CD4-positive, alpha-beta T cell treated with Interleukin-12 subunit alpha and Interleukin-12 subunit beta, for 1 hour (primary cell): ENCODE measurements at places on chromosomes 6 and 20.

GRCh38 chr6:130466748-130467061, 100.9 kb downstream of the TMEM200A start:
- DNase-seq: no peak

- DNase-seq: no peak
Measured at GRCh38 chr6:128723667-128724066, 159.3 kb upstream of the LAMA2 start.

DNA sequence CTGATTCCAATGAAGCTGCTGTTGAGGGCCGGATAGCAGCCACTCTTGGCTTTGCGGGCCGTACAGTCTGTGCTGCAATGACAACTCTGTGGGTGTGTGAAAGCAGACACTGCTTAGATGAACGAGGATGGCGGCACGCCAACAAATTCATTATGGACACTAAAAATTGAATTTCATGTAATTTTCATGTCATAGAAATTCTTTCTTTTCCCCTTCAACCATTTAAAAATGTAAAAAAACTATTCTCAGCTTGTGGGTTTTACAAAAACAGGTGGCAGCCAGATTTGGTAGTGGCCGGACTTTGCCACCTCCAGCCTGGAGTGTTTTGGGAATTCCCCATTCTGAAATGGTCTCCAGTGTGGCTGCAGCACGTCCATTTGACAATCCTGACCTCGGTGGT, 26.0 kb downstream of the MAS1 start:
- DNase-seq: no peak

- no peak for DNase-seq
Measured at GRCh38 chr20:3646067-3646440, 17.1 kb downstream of the GFRA4 start.

GRCh38 chr6:31466466-31466865, 31.5 kb upstream of the MICB start:
- peak; percentile 30 for DNase-seq

DNA sequence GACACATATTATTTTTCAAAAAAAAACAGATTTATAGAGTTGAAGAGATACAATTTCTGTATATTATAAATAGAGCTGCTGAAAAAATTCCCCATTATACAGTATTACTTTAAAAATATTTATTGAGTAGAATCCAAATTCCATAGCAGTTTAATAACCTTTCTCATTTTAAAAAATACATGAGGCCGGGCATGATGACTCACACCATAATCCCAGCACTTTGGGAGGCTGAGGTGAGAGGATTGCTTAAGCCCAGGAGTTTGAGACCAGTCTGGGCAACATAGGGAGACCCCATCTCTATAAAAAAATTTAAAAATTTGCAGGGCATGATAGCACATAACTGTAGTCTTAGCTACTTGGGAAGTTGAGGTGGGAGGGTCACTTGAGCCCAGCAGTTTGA, 13.0 kb downstream of the ATRN start:
- DNase-seq: no peak

- DNase-seq: peak; percentile 74
Measured at GRCh38 chr6:446418-447366, 55.1 kb downstream of the IRF4 start.

DNA sequence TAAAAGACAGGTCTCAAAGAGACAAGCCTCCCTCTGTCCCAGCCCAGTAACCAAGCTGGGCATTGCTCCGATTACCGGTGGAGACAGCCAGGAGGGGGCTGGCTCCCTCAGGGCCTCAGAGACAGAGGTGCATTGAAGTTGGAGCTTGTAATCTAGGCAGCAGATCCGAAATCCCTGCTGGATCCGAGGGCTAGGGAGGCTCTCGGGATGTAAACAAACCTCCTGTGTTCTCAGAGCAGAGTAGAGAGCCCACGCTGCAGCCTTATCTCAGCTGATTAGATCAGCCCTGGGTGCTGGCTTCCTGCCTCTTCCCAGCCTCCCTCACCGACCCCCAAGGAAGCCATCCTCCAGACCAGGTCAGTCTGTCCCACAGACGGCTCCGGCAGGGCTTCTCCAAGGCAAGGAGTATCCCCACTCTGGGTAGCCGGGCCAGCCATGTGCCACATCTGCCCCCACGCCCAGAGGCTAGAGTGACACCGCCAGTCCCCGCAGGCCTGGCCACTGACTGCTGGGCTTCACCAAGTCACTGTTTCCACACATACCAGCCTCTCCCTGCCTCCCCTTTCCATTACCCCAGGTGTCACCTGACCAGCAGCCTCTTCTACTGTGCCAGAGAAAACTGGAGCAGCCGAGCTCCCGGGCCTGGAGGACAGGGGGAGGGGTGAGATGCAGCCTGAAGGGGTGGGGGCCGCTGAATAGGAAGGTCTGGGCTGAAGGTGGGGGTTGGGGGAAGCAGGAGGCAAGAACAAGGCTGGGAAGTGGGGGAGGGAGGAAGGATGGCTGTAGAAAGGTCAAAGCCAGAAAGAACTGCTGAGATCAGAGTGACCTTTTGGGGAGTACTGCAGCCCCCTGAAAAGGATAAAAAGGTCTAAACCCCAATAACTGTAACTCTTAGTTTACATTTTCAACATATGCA, 6.0 kb downstream of the SDC4 start:
- no peak for DNase-seq

- no peak for DNase-seq
Measured at GRCh38 chr6:25312034-25312620, 33.0 kb downstream of the CARMIL1 start.

DNA sequence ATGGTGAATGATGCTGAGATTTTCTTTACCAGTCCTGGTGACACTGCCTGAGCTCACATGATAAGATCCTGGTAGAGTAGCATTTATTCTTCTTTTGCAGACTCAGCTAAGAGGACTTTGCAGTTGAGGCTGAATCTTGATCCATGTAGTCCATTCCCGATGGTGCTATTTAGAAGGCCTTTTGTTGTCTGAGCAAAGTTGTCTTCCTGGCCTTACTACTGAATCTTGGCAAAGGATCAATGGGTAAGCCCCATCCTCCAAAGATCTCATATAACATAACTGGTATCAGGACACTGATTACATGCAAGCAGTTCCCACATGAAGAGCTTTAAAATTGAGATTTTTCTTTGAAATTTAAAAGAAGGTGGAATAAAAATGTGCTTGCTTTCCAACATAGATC, 291.6 kb downstream of the SOX4 start:
- no peak for DNase-seq

GRCh38 chr6:33095681-33096080, 19.9 kb downstream of the HLA-DPB1 start:
- DNase-seq: no peak

DNA sequence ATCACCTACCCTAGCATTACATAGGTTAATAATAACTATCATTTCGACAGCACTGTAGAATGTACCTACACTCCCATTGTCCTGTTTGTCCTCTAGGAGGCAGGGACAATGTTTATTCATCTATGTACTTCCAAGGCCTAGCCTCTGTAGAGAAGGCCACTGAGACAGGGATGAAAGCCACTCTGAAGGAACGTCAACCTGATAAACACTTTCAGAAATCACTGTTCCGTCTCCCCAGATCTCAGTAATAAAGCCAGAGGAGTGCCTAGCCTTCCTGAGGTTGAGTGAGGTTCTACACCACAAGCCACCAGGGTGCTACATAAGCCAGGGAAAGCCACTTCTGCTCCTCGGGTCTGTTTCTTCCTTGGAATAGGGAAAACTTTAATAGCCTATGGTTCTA, 44.8 kb downstream of the POPDC3 start:
- no peak for DNase-seq

- no peak for DNase-seq
Measured at GRCh38 chr20:62258499-62259293, 20.4 kb downstream of the OSBPL2 start.
